ENCODE measurements at places on chromosomes 5 and 9.

GRCh38 chr5:121707178-121707577 is 144.5 kb upstream of the FTMT start:
- no peak for DNase-seq

DNA sequence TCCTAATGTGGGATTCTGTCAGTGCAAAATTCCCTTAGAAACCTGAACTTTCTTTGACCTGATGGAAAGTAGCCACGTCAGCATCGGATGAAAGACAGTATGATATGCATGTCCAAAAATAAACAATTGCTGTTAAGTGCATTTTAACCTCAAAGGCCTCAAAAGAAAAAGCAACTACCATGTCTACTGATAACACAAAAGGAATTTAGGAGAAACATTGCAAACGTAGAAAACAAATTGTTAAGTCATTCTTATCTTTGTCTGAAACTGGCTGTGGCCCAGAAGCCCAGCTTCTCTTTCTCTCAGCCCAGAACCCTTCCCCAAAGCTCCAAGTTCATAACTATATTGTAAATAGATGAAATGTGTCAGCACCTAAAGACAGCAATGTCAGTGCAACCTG is 11.1 kb upstream of the LHFPL2 start:
- DNase-seq, result no peak

GRCh38 chr9:119838210-119838609 is 469.0 kb upstream of the BRINP1 start:
- DNase-seq, result no peak

GRCh38 chr5:159257629-159258283 is 5.3 kb upstream of the UBLCP1 start:
- no peak for DNase-seq

- no peak for DNase-seq
Measured at GRCh38 chr9:34690983-34691935, at the start of gene CCL19. TSS of gene CCL19 (minus strand) at chr9:34691276. CDS start at chr9:34691139, 137 bp downstream.

DNA sequence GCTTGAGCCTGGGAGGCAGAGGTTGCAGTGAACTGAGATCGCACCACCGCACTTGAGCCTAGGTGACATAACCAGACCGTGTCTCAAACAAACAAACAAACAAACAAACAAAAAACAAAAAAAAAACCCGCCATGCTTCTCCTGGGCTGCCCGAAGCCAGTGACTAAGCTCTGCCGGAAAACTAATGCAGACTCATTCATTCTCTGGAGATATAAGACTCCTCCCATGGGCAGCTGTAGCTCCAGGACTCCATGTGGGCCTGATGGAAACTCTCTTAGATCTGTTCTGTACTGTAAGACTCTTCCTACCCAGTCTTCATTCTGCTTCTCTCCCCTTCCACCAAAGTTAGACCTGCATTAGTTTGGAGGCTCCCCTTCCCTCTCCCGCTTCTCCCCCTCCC is 11.1 kb downstream of the GLDC start:
- no peak for DNase-seq

GRCh38 chr5:130286971-130287370 is 382.7 kb downstream of the CHSY3 start:
- peak; percentile 30 for DNase-seq

- no peak for DNase-seq
Measured at GRCh38 chr5:27911216-27911615, 872.8 kb upstream of the CDH9 start.

GRCh38 chr5:33231935-33232334 is 208.8 kb upstream of the TARS1 start:
- DNase-seq, result no peak

GRCh38 chr9:8115570-8115969 is 316.0 kb upstream of the DMAC1 start:
- no peak for DNase-seq

DNA sequence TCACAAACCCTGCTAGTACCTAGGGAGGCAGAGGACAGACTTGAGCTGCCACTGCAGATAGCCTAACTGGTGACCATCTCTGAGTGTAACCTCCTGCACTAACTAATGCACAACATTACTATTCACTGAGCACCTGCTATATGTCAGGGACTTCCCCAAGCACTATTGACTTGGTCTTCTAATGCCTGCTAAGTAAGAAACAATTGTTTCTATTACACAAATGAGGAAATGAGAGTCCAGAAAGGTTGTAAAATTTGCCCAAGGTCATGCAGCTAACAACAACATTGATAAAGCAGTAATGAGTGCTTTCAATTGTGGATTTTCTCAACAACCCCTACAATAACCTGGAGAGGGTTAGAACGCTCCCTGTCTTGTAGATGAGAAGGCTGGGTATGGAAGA is 183.7 kb downstream of the ZNF462 start:
- no peak for DNase-seq

DNA sequence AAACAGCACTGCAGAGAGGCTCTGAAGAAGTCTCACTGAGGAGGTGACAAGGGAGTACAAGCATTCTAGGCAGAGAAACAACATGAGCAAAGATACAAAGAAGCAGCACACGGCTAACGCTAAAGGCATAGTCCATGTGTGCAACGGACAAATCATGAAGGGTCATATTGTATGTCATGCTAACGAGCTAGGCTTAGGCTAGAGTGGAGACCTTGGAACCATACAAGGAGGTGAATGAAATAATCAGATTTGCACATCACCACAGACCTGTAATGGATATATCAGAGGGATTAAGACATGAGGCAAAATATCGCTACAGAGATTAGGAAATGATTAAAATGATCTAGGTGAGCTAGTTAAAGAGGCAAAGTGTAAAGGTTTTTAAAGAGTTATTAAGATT is 145.6 kb downstream of the NFIB start:
- DNase-seq, result no peak

DNA sequence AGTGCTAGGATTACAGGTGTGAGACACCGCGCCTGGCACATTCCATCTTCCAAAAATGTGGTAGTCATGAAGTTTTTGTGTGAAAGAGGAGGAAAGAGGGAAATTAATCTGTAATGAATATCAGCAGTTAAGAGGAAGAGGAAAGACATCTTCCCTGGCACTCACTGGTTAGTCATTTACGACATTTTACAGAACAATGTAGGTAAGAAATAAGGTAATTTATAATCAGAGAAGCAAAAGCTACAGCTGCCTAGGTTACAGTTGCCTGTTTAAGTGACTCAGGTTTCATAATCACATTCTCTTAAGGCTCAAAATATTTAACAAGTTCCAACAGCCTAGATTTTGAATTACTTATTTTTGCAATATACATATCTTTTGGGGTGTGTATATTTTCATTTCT is 26.9 kb downstream of the CNOT6 start:
- DNase-seq, result no peak

GRCh38 chr5:98775246-98776065 is 2.0 kb downstream of the RGMB start:
- no peak for DNase-seq
